ENCODE measurements at places on chromosomes 6 and 20.

GRCh38 chr6:142645663-142646062, 299.3 kb downstream of the HIVEP2 start:
- no peak for DNase-seq

- DNase-seq = no peak
Measured at GRCh38 chr20:49690899-49691620, 22.6 kb downstream of the B4GALT5 start.

DNA sequence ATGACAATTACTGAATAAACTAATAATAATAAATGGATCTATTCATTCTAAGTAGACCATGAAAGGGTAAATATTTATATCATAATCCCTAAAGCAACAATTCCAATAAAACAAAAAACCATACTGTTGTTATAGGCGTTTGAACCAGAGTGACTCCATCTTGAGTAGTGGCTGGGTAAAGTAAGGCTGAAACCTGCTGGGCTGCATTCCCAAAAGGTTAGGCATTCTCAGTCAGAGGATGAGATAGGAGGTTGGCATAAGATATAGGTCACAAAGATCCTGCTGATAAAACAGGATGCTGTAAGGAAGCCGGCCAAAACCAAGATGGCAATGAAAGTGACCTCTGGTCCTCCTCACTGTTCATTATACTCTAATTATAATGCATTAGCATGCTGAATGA, 8.3 kb downstream of the OR2H1 start:
- no peak for DNase-seq

DNA sequence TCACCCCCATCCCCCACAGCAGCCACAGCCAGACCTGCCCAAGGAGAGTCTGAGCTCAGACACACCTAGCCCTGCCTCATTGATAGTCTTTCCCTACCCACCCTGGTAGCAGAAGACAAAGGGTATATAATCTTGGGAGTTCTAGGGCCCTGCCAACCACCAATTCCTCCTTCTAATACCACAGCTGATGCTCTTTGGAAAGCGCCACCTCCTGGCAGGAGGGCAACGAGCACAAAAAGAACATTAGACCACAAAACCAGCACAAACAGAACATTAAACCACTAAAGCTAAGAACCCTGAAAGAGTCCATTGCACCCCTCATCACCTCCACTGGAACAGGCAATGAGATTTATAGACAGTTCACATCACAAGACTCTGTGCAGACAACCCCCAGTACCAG, 195.8 kb upstream of the FUT9 start:
- no peak for DNase-seq

DNA sequence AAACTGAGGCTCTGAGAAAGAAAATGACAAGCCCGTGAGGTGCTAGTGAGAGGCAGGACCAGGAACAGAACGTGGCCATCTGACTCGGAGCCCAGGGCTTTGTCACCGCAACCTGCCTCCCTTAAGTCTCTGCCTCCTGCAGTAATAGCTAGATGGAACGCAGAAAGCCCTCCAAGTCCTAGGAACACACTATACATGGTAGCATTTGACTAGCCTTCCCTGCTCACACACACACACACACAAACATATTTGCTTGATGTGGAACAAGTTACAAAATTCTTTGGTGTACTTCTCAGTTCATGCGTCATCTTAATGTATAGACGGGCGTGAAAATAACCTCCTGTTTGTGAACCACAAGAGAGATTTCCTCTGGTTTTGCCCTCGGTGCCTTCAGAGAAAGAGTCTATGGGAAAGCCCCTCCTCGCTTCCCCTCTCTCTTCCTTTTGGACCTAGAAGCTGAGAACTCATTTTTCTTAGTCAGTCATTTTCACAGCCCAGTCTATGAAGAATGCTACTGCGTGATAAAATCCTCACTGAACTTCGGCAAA, 38.8 kb downstream of the C6orf52 start:
- DNase-seq = no peak

DNA sequence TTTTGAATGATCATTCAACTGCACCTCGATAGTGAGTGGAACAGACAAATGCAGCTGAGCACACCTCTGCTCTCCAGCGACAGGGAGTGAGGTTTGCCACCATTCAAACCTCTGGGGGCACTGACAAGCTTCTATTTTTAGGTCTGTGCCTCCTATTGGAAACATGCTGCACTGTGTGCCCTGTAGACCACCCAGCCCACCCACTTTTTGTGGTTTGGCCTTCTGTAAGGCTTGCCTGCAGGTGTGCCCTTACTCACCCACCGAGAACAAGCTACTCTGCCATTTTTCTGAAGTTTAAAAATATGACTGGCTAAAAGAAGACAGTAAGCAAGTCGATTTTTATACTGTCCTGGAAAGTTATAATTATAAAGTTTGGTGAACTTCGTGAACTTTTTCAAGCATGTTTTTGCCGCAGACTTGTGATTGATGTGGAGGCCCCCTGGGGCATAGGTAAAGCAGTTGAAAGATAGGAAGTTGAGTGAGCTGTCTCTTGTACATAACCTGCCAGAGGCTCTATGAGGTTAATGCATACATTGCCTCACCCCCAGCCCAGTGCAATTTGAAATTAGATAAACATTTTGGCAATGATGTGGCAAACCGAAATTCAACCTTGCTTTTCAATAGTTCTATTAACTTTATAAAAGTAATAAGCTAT, 53.8 kb downstream of the ADGRG6 start:
- DNase-seq = no peak

DNA sequence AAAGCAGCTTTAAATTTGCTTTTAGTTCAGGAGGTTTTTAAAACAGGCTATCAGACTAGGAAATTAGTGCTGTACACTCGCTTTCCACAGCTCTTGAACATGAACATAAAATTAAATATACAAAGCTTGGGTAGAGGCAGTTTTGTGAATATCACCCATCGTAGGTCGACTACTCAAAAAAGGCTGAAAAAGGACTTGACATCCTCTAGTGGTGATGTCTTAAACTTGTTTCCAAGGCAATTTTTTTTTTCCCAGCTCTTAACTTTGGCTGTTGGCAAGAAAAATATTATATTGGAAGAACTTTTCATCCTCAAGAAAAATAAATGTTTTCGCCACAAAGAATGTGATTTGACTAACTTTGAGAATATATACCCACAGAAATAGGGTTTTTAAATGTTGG, 2.9 kb downstream of the MAP7 start:
- DNase-seq = no peak

- DNase-seq = no peak
Measured at GRCh38 chr6:155171747-155172449, 91.9 kb upstream of the CLDN20 start.

- DNase-seq = no peak
Measured at GRCh38 chr6:138677538-138677937, 96.0 kb upstream of the CCDC28A start.

DNA sequence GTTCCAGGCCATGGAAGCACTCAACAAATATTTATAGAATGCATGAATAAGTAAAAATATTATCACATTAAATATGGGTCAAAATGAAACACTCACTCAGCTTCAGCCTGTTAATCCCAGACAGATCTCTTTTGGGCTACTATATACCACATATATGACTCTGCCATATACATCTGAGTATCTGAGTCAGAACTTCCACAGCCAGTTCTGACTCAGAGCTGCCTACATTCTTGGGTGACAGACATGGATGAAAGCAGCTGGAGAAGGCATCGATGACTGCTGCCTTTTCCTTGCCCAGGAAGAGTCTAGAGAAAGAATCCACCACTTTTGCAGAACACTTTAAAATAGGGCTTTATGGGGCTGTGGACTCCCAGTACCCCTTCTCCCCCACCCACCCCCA, 11.5 kb upstream of the PDYN start:
- no peak for DNase-seq

GRCh38 chr6:91081452-91082067, 494.7 kb upstream of the MAP3K7 start:
- no peak for DNase-seq

DNA sequence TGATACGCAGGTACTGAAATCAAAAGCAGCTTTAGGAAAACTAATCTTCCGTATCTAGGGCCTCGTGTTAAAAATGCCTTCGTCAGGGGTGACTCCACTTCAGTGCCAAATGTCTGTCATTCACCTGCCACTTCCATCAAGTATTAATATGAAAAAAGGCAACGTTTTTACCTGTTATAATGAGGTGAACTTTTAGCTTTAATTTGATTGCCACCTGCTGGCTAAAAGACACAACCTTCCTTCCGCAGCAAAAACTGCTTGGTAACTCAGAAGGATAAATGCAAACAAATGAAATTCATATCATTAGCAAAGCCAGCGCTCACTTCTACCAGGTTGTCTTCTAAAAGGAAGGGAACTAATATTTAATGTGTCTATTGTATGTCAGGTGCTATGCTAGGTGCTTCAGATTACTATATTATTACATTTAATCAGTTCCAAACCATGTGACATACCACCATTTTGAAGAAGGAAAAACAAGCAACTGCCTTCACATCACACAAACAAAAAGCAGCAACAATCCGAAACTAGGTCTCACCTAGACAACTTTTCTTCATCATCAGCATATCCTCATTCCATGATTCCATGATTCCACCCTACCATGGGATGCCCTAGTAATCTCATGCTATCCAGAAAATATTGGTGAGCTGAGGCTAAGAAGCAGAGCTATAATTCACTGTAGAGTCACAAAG, 20.6 kb upstream of the ARHGAP18 start:
- no peak for DNase-seq

DNA sequence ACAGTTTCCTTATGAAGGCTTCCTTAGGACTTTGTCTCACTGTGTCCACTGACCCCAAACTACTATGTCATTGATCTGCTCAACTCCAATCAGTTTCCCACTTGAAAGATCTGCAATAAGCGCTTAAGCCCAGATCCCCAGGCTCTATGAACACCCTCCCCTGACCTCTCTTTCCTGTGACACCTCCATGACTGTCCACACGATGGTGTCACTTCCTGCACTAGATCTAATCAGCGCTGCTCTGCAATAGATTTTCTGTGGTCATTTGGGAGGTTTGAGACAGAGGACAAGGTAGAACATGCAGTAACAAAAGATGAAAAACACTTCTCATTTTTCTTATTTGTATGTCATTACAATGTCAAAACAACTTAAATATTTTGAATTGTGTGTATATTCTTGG, 304.6 kb upstream of the AGPAT4 start:
- DNase-seq = no peak

DNA sequence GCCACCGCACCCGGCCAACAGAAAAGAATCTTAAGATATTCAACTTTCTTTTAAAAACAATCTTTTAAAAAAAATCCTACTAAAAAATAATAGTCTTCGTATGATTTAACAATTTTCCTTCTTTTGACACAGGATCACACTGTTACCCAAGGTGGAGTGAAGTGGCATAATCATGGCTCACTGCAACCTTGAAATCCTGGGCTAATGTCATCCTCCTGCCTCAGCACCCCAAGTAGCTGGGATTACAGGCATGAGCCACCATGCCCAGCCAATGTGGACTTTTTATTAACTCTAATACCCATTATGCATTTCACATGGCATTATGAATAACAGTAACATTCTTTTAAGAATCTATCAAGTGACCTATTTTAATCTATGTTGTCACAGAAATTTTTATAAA, 20.8 kb downstream of the RBM39 start:
- no peak for DNase-seq

- no peak for DNase-seq
Measured at GRCh38 chr6:152952866-152953509, 29.9 kb downstream of the FBXO5 start.

Data from activated T-helper 9 cell treated with anti-CD3 and anti-CD28 coated beads, Interleukin-2, amount 50 U/mL, for 16 hours (primary cell).